ENCODE measurements at places on chromosomes 1 and 21. TPM values are rescaled to one million over a fixed set of nuclear protein-coding genes. Genes with fewer than 3 reads are reported as not detected.

Gene C1orf167
- total RNA-seq = 0.22 TPM

Gene ASTN1
- 7.7 TPM for total RNA-seq

Gene HS2ST1
- 21.1 TPM for total RNA-seq

Gene TMEM81
- 2.1 TPM for total RNA-seq

Gene TRAPPC3
- 69.4 TPM for total RNA-seq

Data from neural progenitor cell (in vitro differentiated cells).